ENCODE measurements at places on chromosomes 12 and 14.

- DNase-seq, result no peak
Measured at GRCh38 chr14:61183196-61183885, 97.8 kb downstream of the TMEM30B start.

GRCh38 chr12:120822832-120823503 is 81.2 kb downstream of the SPPL3 start:
- no peak for DNase-seq

GRCh38 chr12:115075552-115076170 is 391.7 kb upstream of the TBX3 start:
- no peak for DNase-seq

DNA sequence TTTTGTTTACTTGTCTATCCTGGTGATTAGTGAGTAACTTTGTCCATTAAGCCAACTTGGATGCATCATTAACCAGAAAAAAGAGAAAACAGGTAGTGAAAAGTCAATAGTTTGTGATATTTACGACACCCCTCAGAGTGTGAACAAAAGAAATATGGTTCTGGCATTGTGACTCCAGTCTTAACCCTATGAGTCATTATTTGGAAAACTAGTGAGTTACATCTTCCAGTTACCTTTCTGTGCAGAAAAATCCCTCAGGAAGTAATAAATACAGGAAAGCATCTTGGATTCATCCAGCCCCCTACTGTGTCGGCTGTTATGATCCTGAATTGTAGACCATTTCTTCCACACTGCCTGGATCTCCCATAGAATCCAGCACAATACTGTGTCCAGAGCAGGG is 379.1 kb downstream of the GALC start:
- DNase-seq, result no peak

DNA sequence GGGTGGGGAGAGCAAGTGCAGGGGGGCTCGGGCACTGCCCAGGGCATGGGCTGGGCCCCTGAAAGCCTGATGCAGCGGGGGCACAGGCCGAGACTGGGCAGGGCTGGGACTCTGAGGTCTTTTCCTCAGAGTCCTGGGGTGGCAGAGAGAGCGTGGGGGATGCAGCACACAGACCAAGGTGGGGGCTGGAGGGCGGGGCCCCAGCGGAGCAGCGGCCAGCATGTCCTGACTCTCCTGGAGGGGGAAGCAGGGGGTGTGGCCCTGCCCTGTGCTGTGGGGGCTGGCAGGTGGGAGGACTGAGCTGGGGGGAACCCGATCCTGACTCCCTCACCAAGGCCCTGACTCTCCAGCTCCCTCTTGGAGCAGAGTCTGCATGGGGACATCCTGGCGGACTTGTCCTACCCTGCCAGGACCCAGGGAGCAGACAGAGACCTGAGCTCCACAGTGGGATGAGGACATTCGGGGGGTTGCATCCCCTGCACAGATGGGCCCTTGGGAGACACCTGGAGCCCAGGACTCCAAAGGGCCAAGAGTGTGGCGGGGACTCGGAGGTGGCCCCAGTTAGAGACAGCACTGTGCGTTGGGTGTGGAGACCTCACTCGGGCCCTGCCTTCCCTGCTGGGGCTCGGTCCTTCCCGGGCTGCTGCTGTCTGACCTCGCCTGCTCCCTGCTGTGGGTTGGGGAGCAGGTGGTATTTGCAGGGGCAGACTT is 326.1 kb downstream of the TMEM121 start:
- no peak for DNase-seq

DNA sequence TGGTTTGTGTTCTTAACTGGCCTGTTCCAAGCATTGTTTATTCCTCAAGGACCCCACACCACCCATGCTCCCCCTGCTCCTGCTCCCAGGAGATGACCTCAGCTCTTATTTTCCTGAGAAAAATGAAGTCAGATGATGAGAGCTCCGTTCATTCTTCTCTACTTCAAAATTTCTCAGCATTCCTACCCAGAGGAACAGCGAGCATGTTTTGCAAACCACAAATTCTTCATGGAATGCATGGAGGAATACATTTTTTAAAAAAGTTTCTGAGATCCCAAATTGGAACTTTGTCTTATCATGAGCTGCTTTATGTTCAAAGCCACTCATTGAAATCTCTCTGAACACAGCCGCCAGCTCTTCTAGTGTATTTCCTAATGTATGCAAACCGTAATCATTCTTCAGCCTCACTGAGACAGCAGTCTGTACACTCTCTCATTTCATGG is 44.9 kb downstream of the SYNE2 start:
- DNase-seq, result peak; percentile 51

- no peak for DNase-seq
Measured at GRCh38 chr14:51182131-51182565, 57.9 kb upstream of the TMX1 start.

DNA sequence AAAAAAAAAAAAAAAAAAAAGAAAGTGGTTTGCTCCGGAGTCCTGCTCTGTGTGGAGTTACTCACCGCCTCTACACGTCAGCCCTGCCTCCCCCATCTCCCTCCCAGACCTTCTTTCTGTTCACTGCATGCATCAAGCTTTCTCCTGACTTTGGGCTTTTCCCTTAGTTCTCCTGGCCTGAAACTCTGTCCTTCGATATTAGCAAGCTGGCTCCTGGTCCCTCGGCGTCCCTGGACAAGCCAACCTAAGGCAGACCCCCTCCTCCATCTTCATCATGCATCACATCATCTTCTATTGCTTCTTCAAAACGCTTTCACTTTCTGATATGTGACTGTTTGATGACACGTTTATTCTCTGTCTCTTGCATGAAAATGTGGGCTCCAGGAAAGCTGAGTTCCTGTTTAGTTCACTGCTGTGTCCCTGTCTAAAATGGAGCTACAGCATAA is 40.6 kb downstream of the SLC15A4 start:
- DNase-seq, result no peak

DNA sequence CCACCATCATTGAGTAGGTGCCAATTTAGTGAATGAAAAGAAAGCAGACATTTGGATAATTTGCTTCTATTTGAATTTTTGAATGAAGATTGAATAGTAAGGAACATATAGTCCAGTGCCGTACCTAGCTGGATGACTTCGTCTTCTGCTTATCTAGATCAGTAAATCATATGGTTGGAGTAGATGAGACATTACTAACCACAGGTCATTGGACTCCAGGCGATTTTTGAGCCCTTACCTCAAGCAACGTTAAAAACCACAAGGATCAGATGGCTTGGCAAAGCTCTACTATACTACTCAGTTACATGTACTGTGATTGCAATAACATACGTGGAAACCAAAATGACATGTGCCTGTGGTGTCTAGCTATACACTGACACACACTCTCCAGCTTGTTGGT is 1.7 kb upstream of the SPATS2 start:
- DNase-seq, result no peak

- DNase-seq, result no peak
Measured at GRCh38 chr14:36520601-36521525, 831 bp upstream of the NKX2-1 start.
